ENCODE measurements at places on chromosomes 7 and 10.

DNA sequence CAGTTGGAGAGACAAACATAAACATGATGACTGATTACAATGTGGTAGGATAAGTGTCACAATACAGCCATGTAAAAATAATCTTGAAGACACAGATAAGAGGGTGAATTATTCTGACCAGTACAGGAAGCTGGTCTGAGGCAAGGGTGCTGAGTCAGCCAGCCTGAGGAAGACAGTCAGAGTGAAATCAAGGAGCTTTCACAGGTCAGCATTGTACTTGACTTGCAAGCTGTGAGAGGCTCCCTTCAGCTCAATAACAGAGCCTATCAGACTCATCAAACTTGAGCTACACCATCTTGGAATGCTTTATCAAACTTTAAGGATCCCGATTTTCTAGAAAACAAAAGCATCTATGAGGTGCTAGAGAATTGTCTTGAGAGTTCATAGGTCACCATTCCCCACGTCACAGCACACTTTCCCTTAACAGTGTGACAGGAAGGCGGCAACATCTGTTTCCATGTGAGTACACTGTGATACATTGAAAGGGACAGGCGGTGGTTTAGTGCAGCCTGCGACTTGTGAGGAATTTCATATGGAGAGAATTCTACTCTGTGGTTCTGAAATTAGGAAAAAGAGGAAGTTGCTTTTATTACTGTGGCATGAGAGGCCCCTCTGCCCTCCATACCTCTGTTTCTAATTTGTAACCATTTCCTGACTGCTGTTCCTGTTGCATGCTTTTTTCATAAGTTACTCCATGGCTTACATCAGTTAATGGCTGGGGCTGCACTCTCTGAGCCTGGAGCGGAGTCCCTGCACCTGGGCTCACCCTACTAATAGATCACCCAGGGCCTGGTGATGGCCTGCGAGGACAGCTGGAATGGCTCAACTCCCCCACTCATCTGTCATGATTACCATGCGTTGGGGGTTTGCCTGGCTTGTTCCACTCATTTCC, 417.1 kb downstream of the SUGCT start:
- no peak for DNase-seq

DNA sequence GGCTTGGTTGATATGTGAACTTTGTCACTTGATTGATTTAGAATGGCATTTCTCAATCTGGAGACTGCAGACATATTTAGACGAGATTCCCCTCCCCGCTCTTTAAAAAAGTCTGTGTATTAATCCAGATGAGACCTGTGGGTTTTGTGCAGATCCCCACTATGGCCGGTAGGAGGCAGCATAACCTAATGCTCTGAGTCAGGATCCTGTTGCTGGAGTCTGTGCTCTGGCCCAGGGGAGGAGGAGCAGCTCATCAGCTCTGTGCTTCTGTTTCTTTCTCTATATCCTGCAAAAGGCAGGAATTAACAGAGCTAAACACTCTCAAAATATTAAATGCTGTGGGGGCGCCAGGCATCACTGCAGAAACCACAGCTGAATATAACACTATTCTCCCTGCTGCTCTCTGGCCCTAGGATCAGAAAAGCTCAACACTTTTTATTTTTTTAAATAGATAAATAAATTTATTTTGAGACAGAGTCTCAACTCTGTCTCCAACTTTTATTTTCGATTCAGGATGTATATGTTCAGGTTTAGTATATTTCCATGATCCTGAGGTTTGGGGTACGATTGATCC, 23.9 kb upstream of the SEPHS1 start:
- DNase-seq: peak; percentile 80

- DNase-seq: no peak
Observed at GRCh38 chr7:129771201-129771927, 159.8 kb downstream of the NRF1 start.

- no peak for DNase-seq
Observed at GRCh38 chr7:107179326-107180164, 10.7 kb downstream of the HBP1 start.

DNA sequence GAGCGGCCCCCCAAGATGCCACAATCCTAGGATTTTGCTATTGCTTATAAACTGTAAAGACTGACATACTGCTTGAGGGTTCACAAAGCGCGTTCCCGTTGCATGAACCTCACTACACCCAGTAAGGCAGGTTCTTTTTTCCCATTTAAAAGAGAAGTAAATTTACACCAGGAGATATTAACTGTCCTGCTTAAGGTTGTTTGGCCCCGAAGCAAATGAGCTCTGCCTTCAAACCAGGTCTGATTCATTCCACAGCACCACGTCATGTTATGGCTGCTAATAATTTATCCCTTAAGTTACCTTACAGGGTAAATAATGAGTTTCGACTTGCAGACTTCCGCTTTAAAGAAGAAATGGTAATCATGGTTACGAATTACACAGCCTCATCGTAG, 559 bp upstream of the FKBP14 start:
- no peak for DNase-seq

DNA sequence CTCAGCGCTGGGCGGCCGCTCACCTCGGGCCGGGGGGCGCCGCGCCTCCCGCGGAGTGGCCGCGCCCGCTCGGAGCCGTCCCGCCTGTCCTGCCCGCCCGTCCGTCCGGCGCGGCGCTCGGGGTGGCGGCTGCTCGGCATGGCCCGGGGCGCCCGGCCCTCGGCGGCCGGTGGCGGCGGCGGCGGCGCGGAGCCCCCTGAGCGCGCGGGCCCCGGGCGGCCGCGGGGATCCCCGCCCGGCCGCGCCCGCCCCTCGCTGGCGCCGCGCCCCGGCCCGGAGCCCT, 338 bp downstream of the SDK1 start:
- DNase-seq: no peak

DNA sequence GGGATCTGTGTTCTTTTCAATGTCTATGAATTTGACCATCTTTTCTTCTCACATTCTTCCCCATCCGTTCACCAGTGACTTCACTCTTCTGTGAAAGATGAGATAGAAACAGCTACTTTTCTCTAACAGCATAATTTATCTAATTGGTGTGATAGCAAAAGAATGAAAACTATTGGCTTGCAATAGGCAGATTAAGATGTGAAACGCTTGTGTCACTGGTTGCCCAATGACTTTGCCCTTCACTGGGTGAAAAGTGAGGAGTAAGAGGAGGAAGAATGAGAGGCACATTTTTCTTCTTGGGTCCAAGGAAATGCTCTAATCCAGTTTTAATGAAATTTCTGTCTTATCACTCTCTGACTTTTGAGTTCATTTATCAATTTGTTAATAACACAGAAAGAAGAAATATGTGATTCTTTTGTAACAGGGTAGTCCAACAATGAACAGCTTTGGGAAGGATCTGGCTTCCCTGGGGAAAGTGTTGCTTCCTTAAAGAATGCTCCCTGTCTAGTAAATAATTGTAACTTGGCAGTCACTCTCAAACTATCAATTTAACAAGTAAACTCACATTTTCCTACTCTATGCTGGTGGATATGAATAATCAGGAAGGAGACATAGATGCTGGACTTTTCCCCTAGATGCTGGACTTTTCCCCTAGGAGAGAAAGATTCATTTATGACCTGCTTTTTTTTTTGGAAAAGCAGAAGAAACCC, 35.1 kb downstream of the BET1 start:
- no peak for DNase-seq

- DNase-seq: no peak
Observed at GRCh38 chr7:130486954-130487436, 4.9 kb upstream of the MEST start.

GRCh38 chr7:214410-215212, 22.2 kb downstream of the FAM20C start:
- DNase-seq: no peak

DNA sequence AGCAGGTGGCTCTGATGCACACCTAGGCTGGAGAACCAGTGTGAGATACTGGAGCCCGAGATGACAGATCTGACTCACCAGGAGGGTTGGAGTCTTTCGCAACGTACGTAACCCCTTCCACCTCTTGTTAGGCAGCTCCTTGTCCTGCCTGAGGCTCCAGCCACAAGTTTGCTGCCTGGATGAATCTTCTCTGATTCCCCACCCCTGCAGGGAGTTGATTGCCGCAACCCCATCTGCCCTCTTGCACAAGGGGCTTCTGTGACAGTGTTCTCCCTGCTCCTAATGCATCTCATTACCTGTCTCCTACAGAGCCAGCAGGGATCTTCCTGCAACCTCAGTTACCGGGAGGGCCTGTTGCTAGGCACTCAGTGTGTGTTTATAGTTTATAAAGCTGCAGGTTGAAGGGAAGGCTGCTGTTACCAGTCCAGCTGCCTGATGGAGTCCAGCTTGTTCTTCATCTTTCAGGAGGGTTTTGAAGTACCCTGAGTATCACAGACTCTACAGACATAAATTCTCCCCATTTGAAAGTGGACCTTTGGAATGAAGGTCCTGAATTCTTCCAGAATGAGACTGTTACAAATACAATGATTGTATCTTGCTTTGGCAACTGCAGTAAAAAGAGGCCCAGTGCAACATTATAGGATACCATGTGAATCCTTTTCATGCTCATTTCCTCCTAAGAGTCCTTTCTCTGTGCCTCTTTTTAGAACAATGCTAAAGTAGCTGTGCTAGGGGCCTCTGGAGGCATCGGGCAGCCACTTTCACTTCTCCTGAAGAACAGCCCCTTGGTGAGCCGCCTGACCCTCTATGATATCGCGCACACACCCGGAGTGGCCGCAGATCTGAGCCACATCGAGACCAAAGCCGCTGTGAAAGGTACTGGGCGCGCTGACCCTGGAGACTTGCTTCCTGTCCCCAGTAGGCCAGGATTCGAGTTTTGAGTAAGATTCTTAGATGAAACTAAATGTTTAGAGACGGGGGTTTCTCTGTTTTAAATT, 6.5 kb downstream of the MDH2 start:
- no peak for DNase-seq

DNA sequence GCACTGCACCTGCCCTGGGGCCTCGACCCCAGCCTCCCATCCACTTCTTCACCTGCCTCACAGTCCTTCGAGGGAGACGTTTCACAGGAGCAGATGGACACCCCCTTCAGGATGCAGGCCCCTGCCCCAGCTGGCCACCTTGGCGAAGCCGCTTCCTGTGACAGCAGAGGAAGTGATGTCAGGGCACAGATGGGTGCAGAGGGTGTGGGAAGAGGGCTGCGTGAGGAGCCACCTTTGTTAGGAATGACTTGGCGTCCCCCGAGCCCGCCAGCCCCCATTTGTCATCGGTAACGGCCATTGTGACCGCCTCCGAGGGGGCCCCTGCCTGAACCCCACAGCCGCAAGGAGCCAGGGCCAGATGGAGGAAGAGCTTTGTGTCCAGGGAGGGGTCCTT, 47.4 kb upstream of the SLC29A3 start:
- no peak for DNase-seq

GRCh38 chr10:58480321-58480720, 32.4 kb upstream of the BICC1 start:
- DNase-seq: no peak

DNA sequence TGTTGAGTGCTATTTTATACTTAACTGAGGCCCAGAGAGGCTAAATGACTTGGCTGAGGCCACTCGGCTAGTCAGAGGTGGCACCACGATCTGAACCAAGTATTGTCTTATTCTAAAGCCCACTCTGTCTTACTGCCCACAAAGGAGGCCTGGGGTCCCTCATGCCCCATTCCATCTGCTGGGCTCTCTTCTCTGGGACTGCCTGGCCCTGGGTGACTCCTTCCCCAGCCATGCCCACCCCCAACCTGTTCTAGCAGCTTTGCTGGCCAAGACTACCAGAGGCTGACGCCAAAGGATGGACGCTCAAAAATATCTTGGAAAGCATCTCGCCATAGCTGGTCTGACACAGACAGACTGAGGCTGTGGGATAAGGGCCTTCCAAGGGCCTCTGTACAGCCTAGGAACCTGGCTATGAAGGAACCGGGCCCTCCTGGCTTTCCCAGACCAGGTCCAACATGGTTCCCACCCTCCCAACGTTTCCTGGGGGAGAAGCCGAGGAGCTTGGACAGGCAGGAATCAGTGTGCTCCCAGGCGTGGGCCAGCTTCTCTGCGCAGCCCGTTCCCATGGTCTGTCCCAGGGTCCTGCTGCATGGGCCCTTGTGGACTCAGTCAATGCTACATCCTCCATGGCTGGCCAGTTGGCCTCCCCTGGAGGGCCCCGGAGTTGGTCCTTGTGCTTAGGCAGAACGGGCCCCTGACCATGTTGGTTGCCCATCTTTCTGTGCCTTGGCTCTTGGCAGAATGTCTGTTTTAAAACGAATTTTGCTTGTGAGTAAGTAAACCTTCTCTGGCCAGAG, 11.7 kb downstream of the HSPA12A start:
- DNase-seq: no peak

GRCh38 chr7:43351683-43352082, 231.2 kb upstream of the STK17A start:
- DNase-seq: no peak

GRCh38 chr7:80611779-80612178, 26.7 kb upstream of the CD36 start:
- no peak for DNase-seq

GRCh38 chr10:8312079-8312478, 257.6 kb downstream of the GATA3 start:
- no peak for DNase-seq

GRCh38 chr10:66777665-66778064, 148.2 kb upstream of the LRRTM3 start:
- no peak for DNase-seq

GRCh38 chr7:155907450-155908200, 95.4 kb upstream of the SHH start:
- DNase-seq: no peak

- DNase-seq: no peak
Observed at GRCh38 chr7:36638586-36639263, 85.6 kb downstream of the AOAH start.

GRCh38 chr10:97080051-97080776, 105.5 kb downstream of the SLIT1 start:
- no peak for DNase-seq

- DNase-seq: no peak
Observed at GRCh38 chr10:80204677-80205476, 460 bp downstream of the ANXA11 start.

DNA sequence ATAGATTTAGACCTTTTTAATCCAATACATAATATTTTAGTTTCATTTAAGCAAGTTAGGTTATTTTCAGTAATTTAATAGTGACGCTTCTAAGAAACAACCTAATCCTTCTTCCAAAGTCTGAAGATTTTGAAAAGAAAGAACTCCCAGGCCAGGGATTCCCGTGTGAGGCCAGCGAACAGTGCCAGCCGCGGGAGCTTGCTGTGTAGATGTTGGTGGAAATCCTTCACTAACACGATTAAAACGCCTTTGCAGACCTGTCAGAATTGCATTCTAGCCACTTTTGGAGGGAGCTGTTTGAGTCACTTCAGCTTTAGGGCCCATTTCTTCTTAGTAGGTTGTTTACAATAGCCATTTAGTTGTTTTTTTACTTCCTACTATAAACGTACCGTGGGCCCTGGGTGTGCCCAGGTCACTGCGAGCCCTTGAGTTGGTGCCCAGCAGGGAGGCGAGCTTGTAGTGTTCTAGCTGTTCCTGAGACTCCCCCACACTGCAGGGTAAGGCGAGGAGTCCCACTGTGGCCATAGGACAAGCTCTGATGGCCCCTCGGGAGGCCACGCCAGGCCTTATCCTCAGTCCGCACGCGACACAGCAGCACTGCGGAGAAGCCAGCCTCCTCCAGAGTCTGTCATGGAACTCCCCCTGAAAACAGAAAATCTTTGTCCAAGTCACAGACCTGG, 32.3 kb downstream of the PPP2R2D start:
- no peak for DNase-seq

DNA sequence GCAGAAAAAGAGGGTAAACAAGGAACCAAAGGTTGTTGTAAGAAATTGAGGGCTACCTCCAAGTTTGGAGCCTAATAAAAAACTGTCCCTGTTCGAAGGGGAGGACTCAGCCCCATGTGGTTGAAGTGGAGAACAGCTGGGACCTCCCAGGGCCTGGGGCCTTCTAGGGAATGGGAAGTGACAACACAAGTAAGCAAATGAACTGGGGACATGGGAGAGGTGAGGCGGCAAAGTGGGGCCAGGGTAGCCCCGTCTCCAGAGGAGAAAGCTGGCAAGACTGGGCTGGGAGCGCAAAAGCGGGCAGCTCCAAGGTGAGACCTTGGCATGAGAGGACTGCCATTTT, 198.1 kb downstream of the ZNF438 start:
- no peak for DNase-seq

Measured in ecto neural progenitor cell (in vitro differentiated cells).